ENCODE measurements at places on chromosomes 11 and 22.

GRCh38 chr22:47434336-47435203, 672.1 kb downstream of the TBC1D22A start:
- no peak for DNase-seq

GRCh38 chr22:19178065-19178656, 375 bp downstream of the SLC25A1 start:
- peak; percentile 27 for DNase-seq

- no peak for DNase-seq
Observed at GRCh38 chr11:35144136-35144741, 5.3 kb downstream of the CD44 start.

DNA sequence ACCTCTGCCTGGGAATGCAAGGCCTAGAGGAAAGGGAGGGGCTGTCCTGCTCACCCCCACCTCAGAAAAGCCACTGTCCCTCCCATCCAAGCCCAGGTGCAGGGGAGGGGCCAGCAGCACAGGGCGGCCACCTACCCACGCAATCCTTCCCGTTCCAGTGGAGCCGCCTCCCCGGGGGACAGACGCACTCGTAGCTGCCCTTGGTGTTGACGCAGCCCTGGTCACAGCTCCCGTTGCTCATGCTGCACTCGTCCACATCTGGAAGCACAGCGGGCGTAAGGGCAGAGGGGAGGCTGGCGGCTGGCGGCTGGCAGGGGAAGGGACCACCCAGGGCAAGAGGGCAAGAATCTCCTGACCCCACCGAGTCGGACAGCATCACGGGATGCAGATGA, 40.3 kb upstream of the TTLL12 start:
- no peak for DNase-seq

- no peak for DNase-seq
Observed at GRCh38 chr11:67631411-67631810, 1.7 kb upstream of the NUDT8 start.
